GM12878 (cell line): ENCODE measurements at places on chromosomes 5 and 9. TPM values are rescaled to one million over a fixed set of nuclear protein-coding genes. Genes with fewer than 3 reads are reported as not detected.

The NRG2 gene
- total RNA-seq, result 21.0 and 21.7 TPM in 2 replicates

The KIF4B gene
- total RNA-seq, result 0.05 TPM in 1 of 2 replicates, not detected in the other

The CNTLN gene
- total RNA-seq, result not detected in 2 replicates

The NTRK2 gene
- 0.51 and 0.59 TPM in 2 replicates for total RNA-seq

The TMEM174 gene
- not detected in 2 replicates for total RNA-seq

The CCNO gene
- not detected in 2 replicates for total RNA-seq

The SHISAL2B gene
- not detected in 2 replicates for total RNA-seq

DNA sequence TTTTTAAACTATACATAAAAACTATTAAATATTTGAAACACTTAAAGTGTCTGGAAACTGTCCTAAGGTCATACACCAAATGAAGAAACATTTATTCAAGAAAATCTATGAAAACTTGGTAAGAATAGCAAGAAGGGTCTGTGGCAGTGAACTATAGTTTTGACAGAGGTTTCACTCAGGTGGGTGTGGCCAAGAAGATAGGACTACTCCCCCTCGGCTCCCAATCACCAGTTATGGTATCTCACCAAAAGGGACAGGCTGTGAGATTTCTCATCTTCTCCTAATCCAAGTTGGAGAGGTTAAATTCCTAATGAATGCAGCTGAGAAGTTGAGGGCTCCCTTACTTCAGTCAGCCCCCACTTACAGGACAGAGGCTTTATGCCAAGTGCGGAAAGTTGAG is 2.9 kb downstream of the ARSK start:
- DNase-seq, result no peak

DNA sequence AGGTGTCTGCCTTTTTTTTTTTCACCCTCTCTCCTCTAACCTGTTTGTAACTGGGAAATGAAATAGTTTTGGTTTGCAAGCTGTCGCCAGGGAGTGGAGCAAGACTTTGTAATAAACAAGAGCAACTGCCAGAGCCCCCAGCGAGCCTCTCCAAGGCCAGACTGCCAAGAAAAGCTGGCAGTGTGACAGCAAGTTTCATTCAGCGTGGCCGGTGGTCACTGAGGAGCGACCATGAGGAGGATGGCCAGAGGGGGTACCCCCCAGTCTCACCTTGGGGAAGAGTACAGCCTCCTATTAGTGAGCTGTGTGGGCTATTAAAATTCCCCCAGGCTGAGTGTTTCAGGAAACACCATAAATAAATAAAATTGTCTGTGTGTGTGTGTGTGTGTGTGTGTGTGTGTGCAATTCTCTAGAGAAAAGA is 49.9 kb downstream of the ZFAND5 start:
- no peak for DNase-seq

DNA sequence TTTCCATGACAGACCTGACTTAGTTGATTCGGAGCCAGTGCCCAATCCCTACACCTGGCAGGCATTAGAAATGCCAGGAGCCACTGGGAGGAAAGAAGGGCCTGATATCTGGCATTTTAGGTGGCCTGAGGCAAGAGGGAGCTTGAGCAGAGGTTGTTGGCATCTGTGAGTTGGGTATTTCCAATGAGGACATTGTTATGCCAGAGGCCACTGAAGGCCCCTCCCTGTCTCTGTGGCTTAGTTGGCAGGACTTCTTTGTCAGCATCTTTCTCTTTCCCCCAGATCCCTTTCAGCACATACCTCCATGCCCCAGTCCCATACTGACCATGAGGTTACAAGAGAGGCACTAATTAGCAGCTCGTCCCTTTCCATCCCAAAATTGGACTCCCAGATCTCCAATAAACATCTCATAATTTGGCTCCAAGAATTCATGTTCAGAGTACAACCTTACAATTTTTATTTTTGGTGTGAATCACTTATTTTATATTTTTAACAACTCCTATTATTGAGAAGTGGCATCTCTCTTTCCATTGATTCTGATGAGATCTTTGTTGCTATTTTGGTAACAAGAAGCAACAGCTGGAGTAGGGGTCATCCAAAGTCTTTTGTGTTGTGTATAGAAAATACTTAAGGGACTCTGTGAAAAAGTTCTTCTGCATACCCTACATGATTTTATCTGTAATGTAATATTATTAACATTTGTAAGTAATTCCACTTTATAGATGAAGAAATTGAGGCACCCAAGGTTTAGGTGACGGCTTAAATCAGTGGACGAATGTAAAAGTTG is 68.6 kb upstream of the MAP3K1 start:
- DNase-seq, result no peak

DNA sequence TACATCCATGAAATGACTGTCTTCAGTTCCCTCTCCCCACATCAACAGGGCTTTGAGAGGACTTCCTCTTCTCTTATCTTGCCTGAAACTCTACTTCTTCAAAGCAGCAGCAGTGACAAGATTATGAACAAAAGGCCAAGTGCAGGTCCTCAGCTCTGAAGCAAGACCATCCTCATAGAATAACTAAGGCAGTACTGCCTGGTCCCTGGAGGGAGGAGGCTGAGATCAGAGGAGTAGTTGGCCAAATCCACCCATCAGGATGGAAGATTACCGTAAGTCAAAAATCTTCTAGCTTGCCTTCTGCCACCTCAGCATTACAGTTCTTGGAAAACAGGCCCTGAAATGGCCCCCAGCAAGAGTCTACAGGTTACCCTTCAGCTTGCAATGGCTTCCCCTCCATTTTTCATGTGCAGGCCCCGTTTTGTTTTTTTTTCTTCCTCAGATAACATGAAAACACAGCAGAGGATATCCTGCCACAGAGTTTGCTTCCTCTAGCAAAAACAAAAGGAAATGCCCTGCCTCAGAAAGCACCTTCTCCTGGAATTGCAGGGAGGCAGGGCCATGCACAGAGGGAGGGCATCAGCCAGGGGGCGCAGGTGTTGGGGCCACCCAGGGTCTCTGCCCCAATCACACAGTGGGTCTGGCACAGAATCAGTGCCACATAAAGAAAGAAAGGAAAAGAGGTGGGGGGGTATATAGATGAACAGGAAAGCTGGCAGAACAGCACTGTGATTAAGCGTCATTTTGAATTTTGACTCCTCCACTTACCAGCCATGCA is 40.0 kb downstream of the KLHL3 start:
- DNase-seq, result no peak

DNA sequence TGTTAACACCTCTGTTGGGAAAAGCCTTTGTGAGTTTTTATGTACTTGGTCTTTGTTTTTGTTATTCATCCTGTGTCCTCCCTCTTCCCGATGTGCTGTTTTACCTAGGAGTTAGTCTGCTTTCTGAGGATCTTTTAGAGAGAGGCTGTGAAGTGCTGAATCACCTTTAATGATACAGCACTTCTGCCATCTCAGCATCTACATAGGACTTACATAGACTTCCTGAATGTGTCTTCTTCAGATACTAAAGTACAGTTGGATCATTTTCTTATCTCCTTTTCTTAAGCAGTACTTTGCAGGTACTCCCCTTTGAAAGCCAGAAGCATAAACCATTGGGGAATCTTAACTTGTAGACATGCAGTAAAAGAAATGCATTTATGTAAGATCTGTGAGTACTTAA is 31.5 kb downstream of the OTULIN start:
- DNase-seq, result no peak

DNA sequence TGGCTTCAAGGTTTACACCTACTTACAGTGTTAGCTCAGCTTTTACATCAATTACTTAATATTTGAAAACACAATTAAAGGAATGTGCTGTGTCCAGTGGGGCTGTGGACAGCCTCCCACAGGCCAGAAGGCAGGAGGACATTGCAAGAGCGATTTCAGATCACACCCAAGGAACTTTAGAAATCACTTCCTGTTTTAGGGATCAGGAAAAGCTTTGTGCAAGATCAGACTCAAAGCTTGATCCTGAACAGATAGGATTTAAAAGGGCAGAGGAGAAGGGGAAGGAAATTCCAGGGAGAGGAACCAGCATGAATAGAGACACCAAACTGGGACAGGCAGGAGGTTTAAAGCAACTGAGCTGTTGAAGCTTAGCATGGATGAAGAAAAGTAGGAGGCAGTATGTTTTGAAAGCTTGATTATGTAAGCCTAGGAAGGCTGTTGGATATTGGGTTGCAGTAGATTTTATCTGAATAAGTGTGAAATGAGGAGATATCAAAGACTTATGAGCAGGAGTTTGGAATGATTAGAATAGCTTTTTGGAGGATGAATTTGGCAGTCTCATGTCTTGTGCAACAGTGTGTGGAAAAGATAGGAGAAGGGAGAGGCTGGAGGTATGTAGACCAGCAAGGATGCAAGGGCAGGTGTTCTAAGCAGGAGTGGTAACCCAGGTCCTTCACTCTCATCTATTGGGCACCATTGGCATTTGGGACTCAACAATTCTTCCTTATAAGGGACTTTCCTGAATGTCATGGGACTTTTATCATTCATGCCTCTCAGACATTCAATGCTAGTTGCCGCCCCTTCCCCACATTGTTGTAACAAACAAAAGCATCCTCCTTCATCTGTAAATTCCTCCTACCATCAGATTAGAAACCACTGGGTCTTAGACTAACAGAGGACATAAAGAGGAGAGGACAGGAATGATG is 123.5 kb downstream of the TARS1 start:
- no peak for DNase-seq

- DNase-seq, result no peak
Observed at GRCh38 chr9:119004618-119004990, 364.6 kb downstream of the BRINP1 start.

DNA sequence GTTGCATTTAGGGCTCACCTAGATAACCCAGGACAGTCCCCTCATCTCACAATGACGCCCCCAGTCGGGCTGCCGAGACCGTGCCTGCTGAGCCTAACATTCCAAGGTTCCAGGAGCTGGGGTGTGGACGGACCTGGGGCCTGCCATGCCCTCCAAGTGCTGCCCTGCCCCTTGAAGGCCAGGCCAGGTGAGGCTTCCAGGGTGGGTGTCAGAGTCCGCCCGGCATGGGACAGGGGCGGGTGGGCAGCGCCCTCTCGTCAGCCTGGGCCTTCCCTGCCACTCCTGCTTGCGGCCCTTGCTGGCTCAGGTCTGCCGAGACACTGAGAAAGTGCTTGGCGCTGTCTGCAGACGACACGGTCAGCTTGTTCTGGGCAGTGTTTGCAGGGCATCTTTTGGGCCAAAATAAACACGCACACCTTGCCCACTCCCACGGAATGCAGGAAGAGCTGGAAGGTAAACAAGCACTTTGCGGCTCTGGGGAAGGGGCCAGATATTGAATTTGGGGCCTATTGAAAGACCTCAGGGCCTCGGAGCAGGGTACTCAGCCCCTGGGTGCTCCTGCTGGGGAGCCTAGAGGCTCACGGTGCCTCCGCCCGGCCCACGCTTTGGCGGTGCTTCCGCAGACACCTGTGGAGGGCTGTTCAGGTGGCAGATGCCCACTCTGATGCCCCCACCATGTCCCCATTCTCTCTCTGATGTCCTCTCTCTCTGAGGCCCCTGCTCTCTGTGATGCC is 4.2 kb upstream of the SCGB3A1 start:
- DNase-seq, result no peak

- no peak for DNase-seq
Observed at GRCh38 chr5:18216016-18216415, 581.8 kb downstream of the TAF11L14 start.

DNA sequence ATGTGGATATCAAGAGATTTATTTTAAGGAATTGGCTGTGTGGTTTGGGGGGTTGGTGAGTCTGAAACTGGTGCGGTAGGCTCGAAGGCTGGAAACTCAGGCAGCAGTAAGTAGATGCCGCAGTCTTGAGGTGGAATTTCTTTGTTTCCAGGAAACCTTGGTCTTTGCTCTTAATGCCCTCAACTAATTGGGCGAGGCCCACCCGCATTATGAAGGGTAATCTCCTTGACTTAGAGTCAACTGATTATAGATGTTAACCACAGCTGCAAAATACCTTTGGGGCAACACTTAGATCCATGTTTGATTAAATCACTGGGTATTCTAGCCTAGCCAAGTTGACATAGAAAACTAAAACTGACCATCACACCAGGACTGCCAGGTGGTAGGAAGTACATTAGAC is 83.8 kb downstream of the ANKRD33B start:
- no peak for DNase-seq

DNA sequence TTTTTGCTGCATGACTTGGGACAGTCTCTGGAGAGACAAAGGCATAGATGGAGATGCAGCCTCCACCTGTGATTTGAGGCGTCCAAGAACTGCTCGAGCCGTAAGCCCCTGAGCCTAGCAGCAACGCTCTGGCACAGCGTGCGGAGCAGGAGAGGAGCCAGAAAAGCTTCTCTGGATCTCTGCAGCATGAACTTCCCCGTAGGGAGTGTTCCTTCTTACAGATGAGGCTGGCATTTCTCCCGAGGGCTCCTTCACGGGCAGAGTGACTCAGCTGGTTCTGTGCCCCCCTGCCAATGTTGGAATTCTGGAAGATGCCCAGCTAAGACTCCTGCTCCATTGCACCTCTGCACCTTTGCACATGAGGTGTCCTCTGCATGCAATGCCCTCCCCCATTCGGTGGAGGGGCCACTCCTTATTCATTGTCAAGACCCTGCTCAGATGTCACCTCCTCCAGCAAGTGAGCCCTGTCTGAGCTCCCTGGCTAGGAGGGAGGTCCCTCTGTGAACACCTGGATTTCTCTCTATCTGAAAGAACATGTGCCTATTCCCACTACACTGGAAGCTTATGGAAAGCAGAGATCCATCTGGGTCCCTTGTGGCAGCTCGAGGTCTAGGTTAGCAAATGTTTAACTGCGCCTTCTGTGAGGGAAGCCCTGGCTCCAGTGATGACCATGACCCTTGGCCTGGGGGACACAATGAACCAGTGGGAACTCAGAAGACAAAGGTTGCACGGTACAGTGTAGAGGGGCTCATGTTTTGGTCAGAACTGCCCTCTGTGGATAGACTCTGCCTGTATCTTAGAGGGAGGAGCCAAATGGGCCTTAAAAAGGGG is 39.6 kb downstream of the SH3PXD2B start:
- no peak for DNase-seq

GRCh38 chr9:72149231-72149975 is at the start of gene GDA:
TSS of gene GDA (plus strand) at chr9:72149440. CDS start at chr9:72149560, 120 bp downstream.
- no peak for DNase-seq

GRCh38 chr9:2396622-2397285 is 224.8 kb upstream of the VLDLR start:
- DNase-seq, result no peak
